ENCODE measurements at places on chromosomes 2 and 18.

GRCh38 chr18:63784787-63785452 lies 9.7 kb downstream of the SERPINB7 start:
- DNase-seq: no peak

DNA sequence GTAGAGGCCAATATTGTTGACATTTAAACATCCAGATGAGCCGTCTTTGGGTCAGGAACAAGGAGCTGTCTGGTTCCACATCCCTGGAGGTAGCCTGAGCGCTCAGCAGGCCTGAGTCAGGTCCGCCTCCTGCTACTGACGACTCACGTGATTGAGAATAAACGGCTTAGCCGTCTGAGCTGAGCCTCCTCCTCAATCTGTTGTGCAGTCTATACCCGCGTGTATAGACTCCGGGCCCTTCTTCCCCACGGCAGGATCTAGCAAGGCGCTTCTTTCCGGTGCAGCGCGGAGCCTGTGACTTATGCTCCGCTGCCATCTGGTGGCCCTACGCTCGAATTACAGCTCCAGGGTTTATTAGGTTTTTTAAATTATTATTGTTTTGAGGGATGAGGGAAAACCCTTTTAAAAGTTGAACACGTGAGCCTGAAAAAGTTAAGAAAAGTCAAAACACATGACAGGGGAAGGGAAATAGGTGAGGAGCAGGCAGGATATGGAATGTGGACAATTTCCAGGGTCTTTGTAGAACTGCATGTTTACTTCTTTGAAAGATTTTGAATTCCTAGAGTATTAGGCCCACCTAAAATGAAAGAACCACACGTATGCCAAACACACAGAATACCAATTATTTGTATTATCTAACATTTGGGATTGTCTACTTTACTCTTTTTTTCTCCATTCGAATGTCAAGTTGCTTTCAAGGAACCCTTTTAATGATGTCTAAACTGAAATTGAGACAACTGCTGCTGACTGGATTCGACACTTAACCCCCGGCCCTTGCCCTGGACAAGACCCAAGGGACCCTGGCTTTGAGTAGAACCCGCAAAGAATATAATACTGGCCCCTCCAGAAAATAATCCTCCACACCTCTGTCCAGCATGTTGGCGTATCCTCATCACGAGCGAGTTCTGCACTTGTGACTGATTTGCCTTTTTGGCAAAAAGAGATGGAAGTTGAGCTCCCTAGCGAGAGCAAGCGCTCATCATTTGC lies 112.4 kb upstream of the ZNF236 start:
- DNase-seq: peak; percentile 64

DNA sequence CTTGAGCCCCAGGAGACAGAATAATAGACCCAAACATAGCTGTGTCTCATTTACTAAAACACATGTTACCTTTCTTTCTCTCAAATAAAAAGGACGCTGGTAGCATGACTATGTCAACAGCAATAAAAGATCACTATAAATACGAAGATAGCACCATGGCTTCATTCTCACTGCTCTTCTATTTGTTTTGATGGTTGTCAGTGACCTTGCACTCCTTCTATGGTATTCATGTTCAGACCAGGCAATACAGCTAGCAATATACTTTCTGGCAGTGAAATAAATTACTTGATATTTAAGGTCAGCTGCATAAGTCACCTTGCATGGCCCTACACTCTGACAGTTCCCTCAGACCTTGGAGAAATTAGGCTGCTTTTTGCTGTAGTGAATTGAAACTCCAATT lies 263.2 kb upstream of the CDH7 start:
- no peak for DNase-seq

DNA sequence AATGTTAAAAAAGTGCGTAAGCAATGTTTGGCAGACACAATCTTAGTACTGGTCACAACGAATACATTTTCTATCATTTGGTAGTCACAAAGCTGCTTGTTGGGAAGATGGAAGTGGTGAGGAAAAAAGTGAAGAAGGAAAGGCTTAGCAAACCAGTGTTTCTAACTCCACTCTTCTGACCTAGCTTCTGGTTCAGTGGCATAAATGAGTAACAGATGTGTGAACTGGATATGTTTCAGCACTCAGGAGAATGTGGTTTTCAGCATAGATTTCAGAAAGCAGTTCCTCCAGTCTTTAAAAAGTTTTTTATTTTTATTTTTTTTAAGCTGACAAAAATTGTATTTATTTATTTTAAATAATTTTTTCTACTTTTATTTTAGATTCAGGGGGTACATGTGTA lies 357.1 kb downstream of the CPS1 start:
- no peak for DNase-seq

- DNase-seq: no peak
These were observed 487.2 kb downstream of the BCL11A start for GRCh38 chr2:60066096-60066839.

DNA sequence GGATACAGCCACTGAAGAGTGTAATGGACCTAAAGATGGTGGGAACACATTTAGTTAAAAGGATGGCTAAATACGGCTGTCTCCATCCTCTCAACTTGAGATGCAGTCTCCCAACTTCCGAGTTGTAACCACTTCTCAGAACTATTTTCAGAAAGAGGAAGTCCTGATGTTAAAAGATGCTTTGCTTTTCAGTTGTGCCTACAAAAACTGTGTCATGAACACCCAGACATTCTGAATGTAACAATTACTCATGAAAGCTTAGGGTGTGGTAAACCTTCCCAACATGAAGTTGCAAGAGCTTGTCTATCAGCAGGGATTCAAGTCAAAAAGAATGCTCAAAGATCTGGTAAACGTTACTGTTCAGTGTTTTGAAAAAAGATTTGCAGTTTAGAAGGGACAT lies 147.9 kb downstream of the DOCK10 start:
- no peak for DNase-seq

DNA sequence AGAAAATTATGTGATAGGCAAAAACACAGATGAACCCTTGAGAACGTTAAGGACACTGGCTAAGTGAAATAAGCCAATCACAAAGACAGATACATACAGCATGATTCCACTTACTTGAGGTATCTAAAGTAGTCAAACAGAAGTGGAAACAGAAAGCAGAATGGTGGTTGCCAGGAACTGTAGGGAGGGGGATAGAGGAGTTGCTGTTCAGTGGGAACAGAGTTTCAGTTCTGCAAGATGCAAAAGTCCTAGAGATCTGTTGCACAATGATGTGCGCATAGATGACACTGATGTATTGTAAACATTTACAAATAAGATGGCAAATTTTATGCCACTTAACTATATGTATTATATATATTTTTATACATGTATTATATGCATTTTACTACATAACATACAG lies 59.7 kb downstream of the POLE4 start:
- DNase-seq: no peak

DNA sequence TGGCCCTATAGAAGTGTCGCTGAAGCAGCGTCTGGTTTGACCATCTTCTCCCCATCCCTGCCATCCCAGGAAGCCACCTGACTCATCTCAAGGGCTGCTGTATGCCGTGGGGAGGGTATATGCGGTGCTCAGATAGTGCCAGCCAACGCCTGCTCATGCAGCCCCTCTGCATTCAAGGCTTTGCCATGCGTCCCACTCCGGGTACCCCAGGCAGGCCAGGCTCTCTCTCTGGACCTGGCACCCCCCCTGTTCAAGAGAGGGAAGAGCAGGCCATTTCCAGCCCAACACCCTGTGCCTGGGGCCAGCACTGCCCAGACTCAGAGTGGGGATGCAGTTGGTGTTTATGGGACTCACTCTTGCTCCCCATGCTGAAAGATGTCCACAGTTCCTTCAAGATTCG lies 130.0 kb downstream of the GLI2 start:
- no peak for DNase-seq

DNA sequence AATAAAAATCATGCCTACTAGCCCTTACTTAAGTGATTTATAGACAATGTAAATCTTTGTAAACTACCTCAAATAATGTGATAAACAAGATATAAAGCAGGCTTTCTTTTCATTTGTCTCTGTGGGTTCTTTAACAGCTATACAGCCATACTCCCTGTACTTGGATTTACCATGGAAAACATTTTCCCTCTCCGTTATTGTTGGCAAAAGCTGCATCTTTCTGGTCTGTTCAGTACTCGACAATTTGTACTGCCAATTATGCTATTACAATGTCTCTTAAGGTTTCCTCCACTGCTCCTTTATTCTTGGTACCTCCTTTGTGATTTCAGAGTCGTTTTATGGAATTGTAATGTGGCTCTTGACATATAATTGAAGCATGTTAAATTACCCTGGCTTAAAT lies 426.3 kb upstream of the PKDCC start:
- no peak for DNase-seq

GRCh38 chr2:217738061-217738460 lies 264.7 kb downstream of the TNS1 start:
- DNase-seq: no peak

DNA sequence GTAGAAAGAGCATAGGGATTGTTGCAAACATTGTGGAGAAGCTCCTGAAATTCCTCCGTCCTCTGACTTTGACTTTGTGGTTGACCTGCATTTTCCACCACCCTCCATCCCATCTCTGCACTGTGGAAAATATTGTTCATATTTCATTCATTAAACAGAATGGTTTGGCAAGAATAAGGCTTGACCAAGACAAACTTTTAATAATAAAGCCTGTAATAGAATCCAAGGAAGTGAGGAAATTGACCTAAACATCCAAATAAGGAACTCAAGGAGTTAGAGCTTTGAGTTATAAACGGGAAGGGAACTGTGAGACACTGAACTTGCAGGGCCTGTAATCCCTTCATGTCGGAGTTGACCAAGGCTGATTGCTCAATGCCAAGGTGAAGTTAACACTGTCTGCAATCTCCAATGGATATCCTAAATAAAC lies 115.2 kb downstream of the GFPT1 start:
- no peak for DNase-seq

DNA sequence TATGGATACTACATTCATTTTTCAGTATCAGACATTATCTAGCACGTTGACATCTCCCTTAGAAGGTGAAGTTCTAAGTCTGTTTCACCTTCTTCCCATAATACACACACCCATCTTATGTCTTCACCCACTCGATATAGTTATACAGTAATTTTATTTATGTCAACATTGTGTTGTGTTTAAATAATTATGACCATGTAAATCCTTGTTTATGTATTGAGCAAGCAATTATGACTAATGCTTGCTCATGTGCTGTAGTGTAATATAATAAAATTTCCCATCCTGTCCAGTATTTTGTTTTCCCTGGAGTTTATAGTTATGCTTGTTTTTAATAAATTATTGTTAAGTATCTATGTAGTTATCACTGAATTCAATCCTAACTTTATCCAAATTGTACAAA lies 163.2 kb downstream of the MTX2 start:
- no peak for DNase-seq

GRCh38 chr2:71560638-71561011 lies 107.3 kb downstream of the DYSF start:
- DNase-seq: no peak

- DNase-seq: peak; percentile 72
These were observed 929.2 kb upstream of the SOX11 start for GRCh38 chr2:4762951-4763376.

DNA sequence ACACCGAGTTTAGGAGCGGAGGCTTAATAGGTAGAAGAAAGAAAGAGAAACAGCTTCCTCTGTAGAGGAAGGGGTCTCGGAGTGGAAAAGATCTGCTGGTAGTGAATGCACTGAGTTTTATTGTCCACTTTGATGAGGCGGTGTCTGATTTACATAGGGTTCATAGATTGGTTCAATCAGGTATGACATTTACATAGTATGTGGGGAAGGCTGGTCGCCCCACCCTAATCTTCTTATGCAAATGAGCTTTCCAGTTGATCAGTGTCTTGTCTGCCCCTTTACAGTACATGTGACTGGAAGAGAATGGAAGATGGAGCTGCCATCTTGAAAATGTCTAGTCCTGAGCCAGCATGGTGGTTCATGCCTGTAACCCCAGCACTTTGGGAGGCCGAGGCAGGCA lies 19.9 kb upstream of the CNOT11 start:
- DNase-seq: no peak

- no peak for DNase-seq
These were observed 22.2 kb downstream of the SPAG16 start for GRCh38 chr2:213306316-213306942.

DNA sequence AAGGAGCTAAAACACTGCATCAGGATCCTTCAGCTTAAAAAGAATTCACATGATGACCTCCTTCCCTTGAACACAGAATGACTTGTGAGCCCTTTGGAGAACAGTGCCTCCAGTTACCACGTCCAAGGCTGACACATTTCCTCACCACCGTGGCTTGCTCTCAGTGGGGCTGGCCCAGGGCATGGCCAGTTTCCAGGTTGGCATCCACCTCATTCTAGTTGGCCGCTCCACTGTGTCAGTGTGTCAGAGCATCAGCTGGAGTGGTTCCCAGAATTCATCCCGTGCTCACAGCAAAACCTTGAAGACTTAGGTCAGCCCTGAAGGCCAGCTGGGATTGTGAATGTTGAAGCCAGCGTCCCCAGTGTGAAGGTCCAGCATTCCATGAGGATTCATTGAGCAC lies 158.5 kb downstream of the INSIG2 start:
- DNase-seq: no peak

DNA sequence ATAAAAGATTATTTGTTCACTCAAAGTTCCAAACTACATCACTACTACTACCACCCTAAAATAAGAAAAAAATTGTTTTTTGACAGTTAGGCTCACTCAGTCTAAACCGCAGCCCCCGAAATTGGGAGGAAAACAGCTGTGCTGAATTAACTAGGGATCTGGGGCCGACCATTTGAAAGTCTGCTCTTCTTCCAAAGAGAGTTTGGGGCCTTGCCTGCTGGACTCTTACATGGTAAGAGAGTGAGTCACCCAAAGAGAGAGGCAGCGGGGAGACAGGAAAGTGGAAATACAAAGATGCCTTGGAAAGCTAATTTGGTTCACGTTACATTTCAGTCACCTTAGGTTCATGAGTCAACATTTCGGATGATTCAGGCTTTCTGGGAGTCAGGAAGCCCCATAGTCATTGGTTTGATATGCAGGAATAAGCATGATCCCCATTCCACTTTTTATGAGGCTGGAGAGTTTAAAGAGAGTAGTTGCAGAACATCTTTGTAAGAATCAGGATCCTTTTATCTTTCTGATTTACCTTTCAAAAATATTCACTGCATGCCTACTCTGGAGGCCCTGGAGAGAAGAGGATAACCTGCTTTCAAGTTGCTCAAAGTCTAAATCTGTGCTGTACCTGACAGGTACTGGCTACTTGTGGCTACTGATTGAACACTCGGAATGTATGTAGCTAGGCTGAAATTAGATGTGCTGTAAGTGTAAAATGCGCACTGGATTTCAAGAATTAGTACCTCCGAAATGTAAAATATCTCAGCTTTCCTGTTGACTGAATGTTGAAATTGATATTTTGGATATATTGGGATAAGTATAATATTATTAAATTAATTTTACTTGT lies 995 bp upstream of the RTN4 start:
- DNase-seq: peak; percentile 63

All from NCI-H524 (cell line).